Activated CD4-positive, alpha-beta memory T cell treated with anti-CD3 and anti-CD28 coated beads for 36 hours (primary cell): ENCODE measurements at places on chromosomes 1 and 21. TPM values are rescaled to one million over a fixed set of nuclear protein-coding genes. Genes with fewer than 3 reads are reported as not detected.

Gene PRDM16
- total RNA-seq = not detected

Gene SPRR2F
- total RNA-seq = not detected

DNA sequence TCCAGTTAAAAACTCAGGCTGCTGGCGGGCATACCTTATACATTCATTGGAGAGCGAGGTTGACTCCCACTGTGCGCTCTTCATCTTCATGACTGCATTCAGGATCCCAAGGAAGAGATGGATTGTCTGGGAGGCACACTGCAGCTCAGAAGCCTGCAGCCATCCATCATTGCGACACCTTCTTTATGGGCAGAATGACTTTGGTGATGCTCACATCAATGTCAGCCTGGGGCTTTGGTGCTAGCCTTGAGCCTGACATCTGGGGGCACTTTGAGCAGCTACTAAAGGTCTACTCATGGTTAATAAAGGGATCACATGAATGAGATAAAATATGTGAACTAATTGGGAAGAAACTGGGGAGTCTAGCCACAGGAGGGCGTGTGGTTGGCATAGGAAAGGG, 229.3 kb downstream of the PRDM2 start:
- H3K27me3 ChIP-seq = peaks cover 8% of the 10 kb centered on the region
- no peak overlapping the region for H3K27ac ChIP-seq
- H3K4me3 ChIP-seq = no peak overlapping the region
- no peaks in the 10 kb centered on the region for H3K36me3 ChIP-seq
- no peaks in the 10 kb centered on the region for H3K4me1 ChIP-seq

Gene UTS2
- not detected for total RNA-seq

Gene CLEC20A
- total RNA-seq = not detected

GRCh38 chr1:90671251-90671650, 45.9 kb downstream of the BARHL2 start:
- no peak overlapping the region for H3K4me3 ChIP-seq
- H3K4me1 ChIP-seq = no peaks in the 10 kb centered on the region
- H3K27me3 ChIP-seq = peaks cover 13% of the 10 kb centered on the region
- no peak overlapping the region for H3K27ac ChIP-seq
- no peak for DNase-seq
- H3K36me3 ChIP-seq = peaks cover 3% of the 10 kb centered on the region

GRCh38 chr1:119336848-119337247, 31.7 kb upstream of the HAO2 start:
- no peaks in the 10 kb centered on the region for H3K36me3 ChIP-seq
- H3K4me3 ChIP-seq = no peak overlapping the region
- no peak for DNase-seq
- H3K4me1 ChIP-seq = no peaks in the 10 kb centered on the region

DNA sequence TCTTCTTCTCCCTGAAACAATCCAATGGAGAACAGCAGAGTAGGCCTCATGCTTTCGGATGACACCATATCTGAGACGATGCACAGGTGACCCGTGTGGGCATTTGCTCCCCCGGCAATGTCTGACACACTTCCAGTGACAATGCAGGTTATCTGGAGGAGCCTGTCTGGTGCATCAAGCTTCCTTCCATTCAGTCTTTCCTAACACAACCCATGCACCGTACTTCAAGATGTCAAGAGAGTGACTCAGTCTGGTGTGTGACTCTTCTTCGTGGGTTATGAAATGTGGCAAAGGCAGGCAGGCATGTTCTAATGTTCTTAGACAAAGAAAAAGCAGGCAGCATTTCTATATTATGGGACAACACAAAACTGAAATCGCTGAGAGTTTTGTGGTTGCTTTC, 159.1 kb downstream of the EDEM3 start:
- H3K4me3 ChIP-seq = no peak overlapping the region
- DNase-seq = no peak
- no peaks in the 10 kb centered on the region for H3K4me1 ChIP-seq
- H3K36me3 ChIP-seq = no peaks in the 10 kb centered on the region

Gene TBX15
- total RNA-seq = not detected

Gene MECR
- total RNA-seq = 34.7 TPM

DNA sequence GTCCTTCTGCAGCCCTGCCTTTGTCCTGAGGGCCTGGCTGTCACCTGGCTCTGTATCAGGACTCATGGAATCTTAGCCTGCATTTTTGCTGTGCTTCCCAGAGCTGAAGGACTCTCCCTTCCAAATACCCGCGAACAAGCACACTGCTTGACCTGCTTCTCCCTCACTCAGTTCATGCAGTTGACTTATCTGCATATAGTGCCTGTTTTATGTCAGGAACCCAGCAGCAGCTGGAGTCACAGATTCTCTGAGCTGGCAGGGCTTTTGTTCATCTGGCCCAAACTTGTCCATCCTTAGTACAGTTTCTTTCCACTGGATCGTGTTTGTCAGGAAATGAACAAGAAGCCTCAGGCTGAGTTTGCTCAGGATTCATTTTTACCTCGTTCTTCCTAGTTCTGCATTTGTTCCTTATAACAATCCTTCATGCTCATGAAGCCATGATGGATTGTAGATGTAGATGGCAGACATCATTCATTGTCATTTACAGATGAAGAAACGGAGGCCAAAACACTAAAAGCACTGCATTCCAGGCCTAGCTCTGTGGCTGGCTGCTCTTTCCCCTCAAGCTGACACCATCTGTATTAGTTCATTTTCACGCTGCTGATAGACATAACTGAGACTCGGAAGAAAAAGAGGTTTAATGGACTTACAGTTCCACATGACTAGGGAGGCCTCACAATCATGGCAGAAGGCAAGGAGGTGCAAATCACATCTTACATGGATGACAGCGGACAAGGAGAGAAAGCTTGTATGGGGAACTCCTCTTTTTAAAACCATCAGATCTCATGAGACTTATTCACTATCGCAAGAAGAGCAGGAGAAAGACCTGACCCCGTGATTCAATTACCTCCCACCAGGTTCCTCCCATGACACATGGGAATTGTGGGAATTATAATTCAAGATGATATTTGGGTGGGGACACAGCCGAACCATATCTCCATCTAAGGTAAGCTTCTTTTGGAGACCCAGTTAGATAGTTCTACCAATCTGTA, 150.9 kb downstream of the HIVEP3 start:
- no peaks in the 10 kb centered on the region for H3K4me1 ChIP-seq
- H3K36me3 ChIP-seq = no peaks in the 10 kb centered on the region
- H3K27ac ChIP-seq = no peak overlapping the region
- no peaks in the 10 kb centered on the region for H3K27me3 ChIP-seq
- DNase-seq = peak; percentile 1

DNA sequence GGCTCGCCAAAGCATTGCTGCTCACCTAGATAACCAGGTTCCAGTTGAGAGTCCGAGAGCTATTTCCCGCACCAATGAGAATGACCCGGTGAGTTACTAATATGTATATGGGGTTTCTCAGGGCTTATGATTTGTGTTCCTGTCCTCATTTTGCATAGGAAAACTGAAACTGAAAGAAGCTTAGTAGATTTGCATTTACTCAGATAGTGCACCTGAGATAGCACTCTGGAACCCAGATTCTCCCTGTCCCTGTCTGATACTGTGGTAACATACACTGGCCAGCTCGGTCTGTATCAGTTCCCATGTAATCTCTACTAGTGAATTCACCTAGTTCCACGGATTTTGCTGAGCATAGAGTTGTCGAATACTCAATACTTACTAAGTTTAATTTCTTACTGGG, 28.1 kb downstream of the DAP3 start:
- no peak for DNase-seq
- H3K27me3 ChIP-seq = no peaks in the 10 kb centered on the region
- peaks cover 13% of the 10 kb centered on the region for H3K4me1 ChIP-seq
- H3K4me3 ChIP-seq = no peak overlapping the region
- no peak overlapping the region for H3K27ac ChIP-seq
- H3K36me3 ChIP-seq = peaks cover 20% of the 10 kb centered on the region

DNA sequence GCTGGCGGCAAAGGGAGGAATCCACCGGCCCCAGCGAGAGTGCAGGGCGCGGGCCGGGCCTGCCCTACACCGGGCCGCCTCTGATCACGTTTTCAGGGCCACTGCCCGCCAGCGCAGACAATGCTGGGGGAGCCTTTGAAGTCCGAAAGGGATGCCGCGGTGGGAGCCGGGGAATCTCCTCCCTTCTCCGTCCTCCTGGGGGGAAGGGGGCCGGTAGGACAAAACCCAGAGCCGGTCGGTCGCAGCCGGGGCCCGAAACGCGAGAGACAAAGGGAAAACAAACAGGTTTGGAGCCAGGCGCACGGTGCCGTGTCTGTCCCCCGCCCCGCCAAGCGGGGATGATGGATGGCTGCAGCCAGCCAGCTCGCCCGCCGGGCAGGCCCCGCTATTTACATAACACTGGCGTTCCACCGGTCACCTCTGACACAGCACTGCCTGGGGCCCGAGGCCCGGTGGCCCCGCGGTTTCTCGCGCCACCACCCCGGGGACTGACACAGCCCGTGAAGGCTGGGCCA, 92.0 kb downstream of the CASZ1 start:
- no peaks in the 10 kb centered on the region for H3K4me1 ChIP-seq
- no peaks in the 10 kb centered on the region for H3K27me3 ChIP-seq
- no peak overlapping the region for H3K27ac ChIP-seq
- no peak overlapping the region for H3K4me3 ChIP-seq
- no peaks in the 10 kb centered on the region for H3K36me3 ChIP-seq
- DNase-seq = no peak

DNA sequence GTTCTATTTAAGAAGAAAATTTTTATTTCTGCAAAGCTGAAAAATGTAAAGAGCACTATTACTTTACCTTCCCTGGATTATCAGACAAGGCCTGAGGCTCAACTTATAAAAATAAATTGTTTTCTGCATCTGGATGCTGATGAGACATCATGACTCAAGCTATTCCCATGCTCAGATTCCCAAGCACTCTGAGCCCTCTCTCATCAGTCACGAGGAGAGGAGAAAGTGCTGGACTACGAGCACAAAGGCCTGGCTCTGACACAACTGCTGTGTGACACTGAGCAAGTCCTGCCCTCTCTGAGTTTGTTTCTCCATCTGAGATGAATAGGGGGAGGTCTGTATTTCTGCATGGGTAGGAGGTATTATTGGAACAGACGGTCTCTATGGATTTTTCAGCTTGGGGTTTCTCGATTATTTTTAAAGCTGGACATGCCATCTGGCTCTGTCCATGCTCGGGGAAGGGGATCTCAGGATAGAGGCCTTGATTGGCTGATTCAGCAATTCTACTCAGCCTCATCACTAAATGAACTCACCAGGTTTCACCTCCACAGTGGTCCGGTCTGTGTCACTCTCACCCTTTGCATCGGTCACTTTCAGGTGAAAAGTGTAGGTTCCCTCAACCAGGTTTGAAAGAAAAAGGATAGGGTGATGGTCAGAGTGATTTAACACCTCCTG, 107.7 kb downstream of the KIAA0319L start:
- no peak overlapping the region for H3K27ac ChIP-seq
- H3K4me3 ChIP-seq = no peak overlapping the region
- H3K36me3 ChIP-seq = peaks cover 13% of the 10 kb centered on the region
- DNase-seq = no peak

DNA sequence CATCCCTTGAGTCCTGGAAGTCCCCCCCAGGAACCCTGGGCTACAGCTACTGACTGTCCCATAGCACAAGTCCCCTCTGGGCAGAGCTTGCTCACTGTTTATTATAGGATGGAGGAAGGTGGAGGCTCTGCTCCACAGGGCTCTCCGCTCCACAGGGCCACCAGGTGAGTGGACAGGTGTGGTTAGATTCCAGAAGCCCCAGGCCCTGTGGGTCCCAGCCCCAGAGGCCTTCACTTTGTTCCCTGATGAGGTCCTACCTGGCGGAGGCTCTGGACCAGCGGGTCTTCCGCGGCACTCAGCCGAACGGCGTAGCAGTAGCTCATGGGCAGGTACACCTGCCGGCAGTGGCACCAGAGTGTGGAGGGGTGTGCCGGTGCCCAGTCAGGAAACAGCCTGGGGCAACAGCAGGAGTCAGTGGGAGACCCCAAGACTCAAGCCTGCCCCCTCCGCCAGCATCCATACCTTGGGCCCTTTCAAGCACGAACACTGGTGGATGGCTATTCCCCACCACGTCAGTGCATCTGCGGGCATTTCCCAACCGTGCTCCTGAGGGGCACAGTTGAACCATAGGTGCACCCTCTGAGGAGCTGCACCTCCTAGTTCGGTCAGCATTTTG, 12.3 kb downstream of the LSS start:
- no peaks in the 10 kb centered on the region for H3K4me1 ChIP-seq
- no peaks in the 10 kb centered on the region for H3K27me3 ChIP-seq
- H3K27ac ChIP-seq = no peak overlapping the region
- H3K4me3 ChIP-seq = no peak overlapping the region
- no peak for DNase-seq

DNA sequence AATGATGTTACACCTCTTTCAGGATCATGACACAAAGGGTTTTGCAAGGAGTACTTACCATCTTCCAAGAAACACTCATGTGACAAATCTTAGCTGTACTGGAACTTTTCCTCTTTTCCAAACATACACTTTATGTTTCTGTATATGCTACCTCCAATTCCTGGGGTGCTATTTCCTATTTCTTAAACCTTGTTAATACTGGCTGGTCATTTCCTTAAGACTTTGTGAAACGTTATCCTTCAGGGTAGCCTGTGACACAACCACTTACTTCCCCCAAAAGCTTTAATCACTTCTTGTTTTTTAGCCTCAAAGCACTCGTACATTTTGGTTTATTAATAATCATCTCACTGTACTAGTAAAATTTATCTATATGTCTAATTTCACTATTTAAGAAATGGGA, 39.4 kb downstream of the OR10Z1 start:
- no peaks in the 10 kb centered on the region for H3K27me3 ChIP-seq
- no peak for DNase-seq
- peaks cover 14% of the 10 kb centered on the region for H3K4me1 ChIP-seq

Gene CD34
- total RNA-seq = not detected

Gene SPATA45
- 0.51 TPM for total RNA-seq

Gene TRIM58
- total RNA-seq = not detected

Gene PTCH2
- total RNA-seq = 0.62 TPM

DNA sequence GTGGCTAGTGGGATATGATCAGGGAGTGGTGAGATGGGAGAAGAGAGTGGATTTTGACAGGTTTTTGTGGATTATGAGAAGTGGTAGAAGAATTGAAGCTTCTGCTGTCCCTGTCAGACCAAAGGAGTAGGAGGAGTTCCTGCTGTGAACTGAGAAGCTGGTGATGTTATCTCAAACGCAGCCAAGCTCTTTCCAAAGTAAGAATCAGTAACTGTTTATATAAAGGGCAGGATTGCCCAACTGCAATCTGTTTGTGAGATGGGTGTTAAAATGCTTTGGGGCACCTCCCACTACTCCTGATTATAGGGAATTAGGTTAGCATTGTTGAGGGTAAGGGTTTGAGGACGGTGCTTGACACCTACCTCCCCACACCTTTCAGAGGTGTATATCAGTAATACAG, 60.5 kb upstream of the USP25 start:
- no peaks in the 10 kb centered on the region for H3K36me3 ChIP-seq
- no peak overlapping the region for H3K27ac ChIP-seq
- no peak for DNase-seq
- no peaks in the 10 kb centered on the region for H3K27me3 ChIP-seq
- H3K4me3 ChIP-seq = no peak overlapping the region

Gene SIPA1L2
- 6.1 TPM for total RNA-seq

Gene DCDC2B
- total RNA-seq = not detected

Gene GALNT2
- 49.5 TPM for total RNA-seq

Gene CYP2J2
- total RNA-seq = 0.68 TPM

GRCh38 chr1:46719689-46720088, 775 bp upstream of the EFCAB14 start:
- peak; percentile 34 for DNase-seq
- peak overlapping the region; percentile 90 for H3K4me3 ChIP-seq
- H3K4me1 ChIP-seq = peaks cover 37% of the 10 kb centered on the region
